AG09319 (cell line): ENCODE measurements at places on chromosomes 7 and 10.

- peak; percentile 75 for DNase-seq
Measured at GRCh38 chr10:92757066-92757710, 67.4 kb downstream of the HHEX start.

GRCh38 chr7:45579391-45579801 is 5.2 kb downstream of the ADCY1 start:
- DNase-seq = no peak

- no peak for DNase-seq
Measured at GRCh38 chr10:126369125-126369710, 19.1 kb downstream of the ADAM12 start.

- no peak for DNase-seq
Measured at GRCh38 chr7:157019718-157020451, 9.4 kb upstream of the MNX1 start.
